ENCODE measurements at places on chromosomes 5 and 9.

- no peak for DNase-seq
These were observed 720 bp downstream of the NOTCH1 start for GRCh38 chr9:136544964-136545691.

DNA sequence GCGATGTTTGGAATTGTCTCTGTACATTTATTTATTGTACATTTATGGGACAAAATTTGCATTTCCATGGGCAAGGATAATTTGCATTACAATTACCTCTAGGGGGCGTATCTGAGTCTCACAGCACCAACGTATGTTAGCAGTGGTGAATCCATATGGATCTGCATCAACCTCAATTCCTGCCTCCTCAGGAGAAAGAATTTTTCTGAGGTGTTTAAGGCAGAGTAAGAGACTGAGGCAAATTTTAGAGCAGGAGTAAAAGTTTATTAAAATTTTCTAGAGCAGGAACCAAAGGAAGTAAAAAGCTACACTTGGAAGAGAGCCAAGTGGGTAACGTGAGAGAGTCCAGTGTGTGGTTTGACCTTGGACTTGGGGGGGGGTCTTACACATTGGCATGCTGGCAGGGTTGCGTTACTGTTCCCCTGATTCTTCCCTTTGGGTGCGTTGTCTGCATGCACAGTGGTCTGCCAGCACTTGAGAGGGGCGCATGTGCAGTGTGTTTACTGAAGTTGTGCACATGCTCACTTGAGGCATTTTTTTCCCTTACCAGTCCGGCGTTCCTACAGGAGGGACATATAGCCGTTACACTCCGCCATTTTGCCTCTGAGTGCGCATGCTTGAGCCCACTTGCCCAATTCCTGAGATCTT lies 21.0 kb upstream of the RAB14 start:
- peak; percentile 60 for DNase-seq

- no peak for DNase-seq
These were observed 79.7 kb downstream of the MED27 start for GRCh38 chr9:131999692-132000551.

DNA sequence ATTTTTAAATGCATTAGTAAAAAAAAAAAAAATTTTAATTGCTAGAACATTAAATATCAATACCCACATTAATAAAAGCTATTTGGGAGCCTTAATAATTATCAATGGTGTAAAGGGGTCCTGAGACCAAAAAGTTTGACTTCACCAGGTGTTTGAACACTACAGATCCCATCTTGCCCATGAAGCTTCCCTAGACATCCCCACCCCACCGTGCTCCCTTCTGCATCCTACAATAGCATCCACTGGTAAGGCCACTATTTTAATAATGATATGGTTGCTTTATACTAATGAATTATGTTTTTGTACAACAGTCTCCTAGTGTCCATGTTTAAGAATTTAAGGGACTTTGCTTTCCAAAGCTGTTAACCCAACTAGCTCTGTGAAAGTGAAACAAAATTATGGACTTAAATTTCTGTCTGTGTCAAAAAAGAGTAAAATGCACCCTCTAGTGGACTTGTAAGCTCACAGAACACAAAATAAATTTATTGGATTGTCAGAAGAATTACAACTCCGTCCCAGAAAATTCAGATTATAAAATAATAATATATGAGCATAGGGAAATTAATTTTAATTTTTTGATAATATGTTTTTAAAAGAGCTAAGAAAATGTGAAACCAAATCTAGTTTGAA lies 76.0 kb downstream of the ARL15 start:
- peak; percentile 34 for DNase-seq

- DNase-seq, result no peak
These were observed 87.5 kb downstream of the SCAMP1 start for GRCh38 chr5:78447775-78448424.

- no peak for DNase-seq
These were observed 159.5 kb upstream of the SLC28A3 start for GRCh38 chr9:84499969-84500582.

- no peak for DNase-seq
These were observed 16.6 kb downstream of the STOM start for GRCh38 chr9:121353241-121354061.

- DNase-seq, result no peak
These were observed 239.3 kb upstream of the PRDM9 start for GRCh38 chr5:23268136-23268535.

- no peak for DNase-seq
These were observed 187.2 kb upstream of the CDH10 start for GRCh38 chr5:24831989-24832388.

GRCh38 chr9:27836661-27837401 lies 263.6 kb upstream of the C9orf72 start:
- no peak for DNase-seq

DNA sequence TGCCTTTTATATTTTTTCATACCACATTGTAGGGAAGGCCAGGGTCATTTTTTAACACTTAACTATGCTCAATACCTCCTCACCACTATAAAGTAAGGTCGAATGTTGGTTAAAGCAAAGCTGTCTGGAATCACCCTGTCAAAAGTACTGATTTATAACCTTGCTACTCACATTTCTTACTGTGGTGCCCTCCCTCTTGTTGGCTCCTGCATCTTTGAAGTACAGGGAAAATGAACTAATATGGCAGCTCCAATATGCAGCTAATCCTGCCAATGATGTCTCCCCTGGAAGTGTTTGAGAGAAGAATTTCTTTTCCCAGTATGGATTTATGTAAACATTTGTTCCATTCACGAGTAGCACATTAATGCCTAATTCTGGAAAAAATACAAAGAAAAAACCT lies 108.4 kb upstream of the RPS23 start:
- DNase-seq, result no peak

DNA sequence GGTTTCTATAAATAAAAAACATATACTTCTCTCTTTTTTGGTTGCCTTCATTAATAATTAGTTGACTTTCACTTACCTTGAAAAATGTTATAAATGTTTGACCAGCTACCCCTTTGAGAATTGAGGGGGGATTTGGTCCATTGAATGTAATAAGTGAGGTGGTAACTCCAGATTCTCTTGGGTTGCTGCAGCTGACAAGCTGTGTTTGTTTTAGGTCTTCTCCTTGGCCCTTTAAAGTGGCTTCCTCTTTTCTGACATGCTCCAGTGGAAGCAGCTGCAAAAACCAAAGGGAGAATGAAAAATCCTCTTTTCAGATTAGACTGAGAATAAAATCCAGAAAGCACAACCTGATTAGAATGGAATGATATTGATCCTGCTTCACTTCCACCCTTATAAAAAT lies 410.5 kb downstream of the TMEM38B start:
- DNase-seq, result no peak

DNA sequence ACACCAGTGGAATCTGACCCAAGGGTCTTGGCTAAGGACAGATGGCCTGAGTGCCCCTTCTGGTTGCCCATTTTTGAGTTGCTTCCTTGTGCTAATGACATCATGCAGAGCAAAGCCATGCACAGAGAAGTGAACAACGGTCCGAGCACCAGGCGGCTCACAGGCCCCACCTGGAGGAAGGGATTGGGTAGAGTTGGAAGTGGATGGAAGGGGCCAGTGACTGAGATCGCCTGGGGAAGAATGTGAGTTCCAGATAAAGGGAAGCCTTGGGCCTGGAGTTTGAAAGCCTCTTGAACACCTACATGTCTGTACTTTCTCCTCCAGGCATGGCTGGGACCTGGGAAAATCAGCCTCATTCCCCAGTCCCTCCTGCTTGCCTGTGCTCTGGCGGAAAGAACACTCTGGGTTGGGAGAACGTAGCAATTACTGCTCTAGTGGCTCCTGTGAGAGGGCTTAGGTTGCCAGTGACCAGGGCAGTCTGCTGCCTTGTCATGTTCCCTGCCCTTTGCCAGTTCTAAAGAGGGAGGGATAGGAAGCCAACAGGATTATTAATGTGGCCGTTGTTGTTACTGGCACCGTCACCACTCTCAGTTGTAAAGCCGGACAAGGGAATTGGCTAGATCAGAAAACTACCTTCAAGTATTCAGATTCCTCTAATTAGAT lies 62.5 kb upstream of the PTPN3 start:
- no peak for DNase-seq

Data from amniotic stem cell (primary cell).